ENCODE measurements at places on chromosomes 7 and 10. TPM values are rescaled to one million over a fixed set of nuclear protein-coding genes. Genes with fewer than 3 reads are reported as not detected.

Gene HSPA12A
- not detected for polyA plus RNA-seq

- no peak for DNase-seq
Measured at GRCh38 chr7:74042746-74043522, 15.0 kb downstream of the ELN start.

DNA sequence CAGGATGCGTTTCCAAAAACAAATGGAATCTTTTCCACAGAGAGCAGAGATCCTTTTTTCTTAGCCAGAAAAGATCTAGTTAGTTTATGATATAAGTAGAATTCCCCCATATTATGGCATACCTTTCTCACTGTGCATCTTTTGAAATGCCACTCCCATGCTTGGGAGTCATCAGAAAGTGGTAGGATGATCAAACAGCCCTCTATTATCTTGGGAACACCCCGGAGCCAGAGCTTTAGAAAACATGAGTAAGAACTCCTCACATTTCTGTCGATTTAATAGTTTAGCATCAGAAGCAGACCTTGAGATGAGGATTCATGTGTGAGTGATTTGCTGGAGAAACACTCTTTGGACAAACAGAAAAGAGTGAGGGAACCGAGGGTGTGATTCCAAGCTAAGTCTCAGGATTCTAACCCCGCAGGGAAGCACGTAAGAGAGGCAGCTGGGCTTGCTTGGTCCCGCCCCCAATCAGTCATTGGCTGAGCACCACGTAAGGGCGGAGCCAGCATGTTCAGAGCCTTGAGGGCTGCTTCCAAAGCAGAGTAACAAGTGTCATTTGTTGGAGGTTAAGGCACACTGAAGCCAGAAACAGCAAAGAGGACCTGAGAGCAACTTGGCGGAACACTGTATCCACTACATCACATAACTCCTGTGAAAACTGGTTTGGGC, 43.7 kb upstream of the NXPH1 start:
- no peak for DNase-seq

GRCh38 chr7:41130086-41130485, 572.8 kb downstream of the INHBA start:
- DNase-seq = no peak

Gene EPDR1
- 3.0 TPM for polyA plus RNA-seq

DNA sequence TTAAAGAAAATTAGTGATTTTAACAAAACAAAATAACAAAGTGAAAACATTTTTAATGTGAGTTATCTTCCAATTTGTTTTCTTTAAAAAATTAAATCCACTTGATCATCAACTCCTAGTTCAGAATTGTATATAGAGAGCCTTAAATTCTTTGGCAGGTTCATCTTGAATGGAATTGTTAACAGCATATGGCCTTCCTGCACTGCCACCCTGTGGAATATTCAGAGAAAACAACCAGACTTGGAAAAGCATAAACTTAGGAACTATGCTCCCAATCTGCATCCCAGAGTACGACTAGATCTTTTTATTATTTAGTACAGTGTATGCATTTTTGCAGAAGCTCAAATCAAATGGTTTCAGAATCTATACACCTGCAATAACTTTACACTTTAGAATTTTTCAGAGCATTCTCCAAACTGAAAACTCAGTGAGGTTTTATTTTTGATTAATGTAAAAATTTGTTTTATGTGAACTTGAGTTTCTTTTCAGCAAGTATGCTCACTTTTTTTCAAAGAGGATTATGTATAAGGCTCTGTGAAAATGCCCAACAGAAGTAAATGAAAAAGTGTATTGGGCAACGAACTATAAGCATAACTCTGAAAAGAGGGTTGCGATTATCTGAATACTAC, 44.9 kb upstream of the ANK3 start:
- DNase-seq = no peak

DNA sequence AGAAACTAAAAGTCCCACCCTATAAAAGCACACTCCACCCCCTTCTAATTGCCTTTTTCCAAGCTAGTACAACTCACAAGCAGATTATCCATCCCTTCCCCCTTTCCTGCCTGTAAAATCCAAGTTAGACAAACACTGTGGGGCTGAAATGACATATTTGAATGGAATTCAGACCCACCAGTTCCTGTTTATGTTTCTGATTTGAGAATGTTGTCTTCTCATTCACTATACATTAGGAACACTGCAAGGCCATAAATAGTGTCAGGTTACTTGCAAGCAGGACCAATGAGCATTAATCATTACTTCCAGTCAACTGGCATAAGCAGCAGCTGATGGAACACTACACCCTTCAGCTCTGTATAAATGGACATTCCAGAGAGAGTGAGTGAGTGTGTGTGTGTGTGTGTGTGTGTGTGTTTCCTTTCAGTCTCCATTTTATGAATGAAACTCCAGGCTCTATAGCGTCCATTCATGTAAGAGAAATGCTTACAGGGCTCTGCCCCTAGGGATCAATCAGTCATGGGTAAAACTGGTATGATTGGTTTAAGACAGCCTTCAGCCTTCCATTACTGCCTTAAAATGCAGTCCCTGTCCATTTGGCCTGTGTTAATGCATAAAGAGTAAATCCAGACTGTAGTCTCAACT, 69.3 kb downstream of the ETV1 start:
- DNase-seq = no peak

DNA sequence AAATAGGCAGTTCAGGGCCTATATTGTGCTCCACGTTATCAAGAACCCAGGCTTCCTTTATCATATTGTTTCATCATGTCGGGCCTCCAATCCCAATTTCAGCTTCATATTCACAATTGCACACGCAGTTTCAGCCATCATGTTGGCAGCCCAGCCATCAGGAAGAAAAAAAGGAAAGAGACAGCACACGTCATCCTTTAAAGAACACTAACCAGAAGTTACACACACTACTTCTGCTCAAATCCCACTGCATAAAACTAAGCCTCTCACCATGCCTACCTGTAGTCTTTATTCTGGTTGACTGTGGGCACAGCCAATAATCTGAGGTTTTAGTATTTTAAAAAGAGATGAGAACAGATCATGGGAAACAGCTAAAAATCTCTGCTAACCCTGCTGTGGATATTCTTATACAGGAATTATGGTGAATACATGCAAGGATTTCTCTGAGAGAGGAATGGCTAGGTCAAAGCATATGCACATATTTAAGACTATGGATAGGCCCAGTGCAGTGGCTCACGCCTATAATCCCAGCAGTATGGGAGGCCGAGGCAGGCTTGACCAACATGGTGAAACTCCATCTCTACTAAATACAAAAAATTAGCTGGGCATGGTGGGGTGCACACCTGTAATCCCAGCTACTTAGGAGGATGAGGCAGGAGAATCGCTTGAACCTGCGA, 534.4 kb downstream of the ETV1 start:
- DNase-seq = no peak
